ENCODE measurements at places on chromosomes 16 and 17. TPM values are rescaled to one million over a fixed set of nuclear protein-coding genes. Genes with fewer than 3 reads are reported as not detected.
A peak's percentile ranks its signal among the peaks of the same experiment; 100 is the strongest.

DNA sequence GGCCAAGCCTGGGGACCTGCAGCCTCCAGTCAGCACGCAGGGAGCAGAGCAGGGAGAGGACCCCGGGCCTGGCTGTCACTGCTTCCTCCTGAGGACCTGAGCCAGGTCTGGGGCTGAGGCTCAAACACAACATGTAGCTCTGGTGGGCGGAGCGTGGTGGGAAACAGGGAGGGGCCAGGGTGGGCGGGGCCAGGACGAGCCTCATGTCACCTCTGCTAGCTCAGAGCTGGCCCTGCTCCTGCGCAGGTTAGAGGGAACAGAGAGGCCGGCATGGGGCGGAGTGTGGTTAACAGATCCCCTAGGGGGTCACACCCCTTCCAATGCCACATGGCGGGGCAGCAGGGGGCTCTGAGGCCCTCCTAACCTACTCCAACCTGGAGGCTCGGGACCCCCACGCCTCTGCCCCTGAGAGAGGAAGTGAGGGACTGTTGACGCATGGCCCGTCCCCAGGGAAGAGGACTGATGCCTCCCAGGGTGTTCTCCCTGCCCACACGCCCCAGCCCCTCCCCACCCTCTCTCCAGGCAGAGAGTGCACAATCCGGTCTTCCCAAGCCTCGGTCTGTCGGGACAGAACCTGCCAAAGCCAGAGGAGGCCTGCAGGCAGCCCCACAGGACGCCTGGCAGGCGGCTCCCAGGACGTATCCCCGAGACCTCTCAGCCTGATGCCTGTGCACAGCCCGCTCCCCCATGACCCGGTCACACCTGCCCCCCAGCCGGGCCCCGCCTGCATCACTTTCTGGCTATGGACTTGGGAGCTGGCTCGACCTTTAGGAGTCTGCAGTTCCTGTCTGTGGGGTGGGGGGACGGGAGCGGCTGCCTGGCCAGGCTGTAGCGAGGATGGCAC lies 15.2 kb downstream of the PIEZO1 start:
- H3K27ac ChIP-seq, result peak overlapping the region; percentile 86
- peaks cover 23% of the 10 kb centered on the region for H3K4me1 ChIP-seq
- H3K27me3 ChIP-seq, result no peaks in the 10 kb centered on the region

DNA sequence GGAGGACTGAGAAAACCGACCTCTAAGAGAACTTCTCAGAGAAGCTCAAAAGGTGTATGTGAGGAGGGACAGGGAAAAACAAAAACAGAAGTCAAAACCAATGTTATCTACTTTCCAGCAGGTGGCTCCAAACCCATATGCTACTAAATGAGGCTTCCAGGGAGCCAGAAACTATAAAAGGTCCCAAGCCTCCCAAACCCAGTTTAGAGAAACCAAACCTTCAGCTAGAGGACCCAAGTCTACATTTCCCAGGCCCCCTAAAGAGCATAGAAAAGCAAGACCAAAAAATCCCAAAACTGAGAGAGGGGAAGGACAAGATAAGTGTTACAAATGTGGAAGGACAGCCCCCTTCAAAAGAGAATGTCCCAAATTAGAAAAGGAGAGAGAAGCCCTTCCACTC lies 3.7 kb downstream of the HPR start:
- no peaks in the 10 kb centered on the region for H3K4me1 ChIP-seq
- peaks cover 2% of the 10 kb centered on the region for H3K27me3 ChIP-seq
- no peak for DNase-seq
- H3K4me3 ChIP-seq, result no peak overlapping the region
- H3K27ac ChIP-seq, result no peak overlapping the region

- DNase-seq, result no peak
- H3K27ac ChIP-seq, result peak overlapping the region; percentile 55
- peaks cover 18% of the 10 kb centered on the region for H3K36me3 ChIP-seq
- no peaks in the 10 kb centered on the region for H3K27me3 ChIP-seq
Measured at GRCh38 chr17:4304417-4305027, 40.7 kb upstream of the ANKFY1 start.

DNA sequence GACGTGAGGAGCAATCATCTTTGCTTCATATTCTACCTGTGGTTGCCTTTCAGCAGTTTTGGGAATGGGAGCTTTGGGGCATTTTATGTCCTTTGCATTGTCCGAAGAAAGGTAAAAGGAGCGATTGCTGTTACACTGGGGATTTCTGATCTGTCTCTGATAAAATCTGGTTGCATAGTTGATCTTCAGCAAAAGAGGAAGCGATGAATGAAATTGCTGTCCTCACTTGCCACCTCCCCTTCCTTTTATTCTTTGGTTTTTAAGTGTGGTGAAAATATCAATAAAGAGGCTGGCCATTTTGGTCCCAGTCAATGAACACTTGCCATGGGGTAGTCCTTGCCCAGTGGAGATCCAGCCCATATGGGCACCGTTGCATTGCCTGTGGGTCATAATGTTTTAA lies 236.8 kb downstream of the MSI2 start:
- H3K4me1 ChIP-seq, result peaks cover 22% of the 10 kb centered on the region
- no peaks in the 10 kb centered on the region for H3K27me3 ChIP-seq
- DNase-seq, result no peak
- no peak overlapping the region for H3K4me3 ChIP-seq
- H3K36me3 ChIP-seq, result peaks cover 15% of the 10 kb centered on the region

The TP53TG3D gene
- total RNA-seq, result not detected

DNA sequence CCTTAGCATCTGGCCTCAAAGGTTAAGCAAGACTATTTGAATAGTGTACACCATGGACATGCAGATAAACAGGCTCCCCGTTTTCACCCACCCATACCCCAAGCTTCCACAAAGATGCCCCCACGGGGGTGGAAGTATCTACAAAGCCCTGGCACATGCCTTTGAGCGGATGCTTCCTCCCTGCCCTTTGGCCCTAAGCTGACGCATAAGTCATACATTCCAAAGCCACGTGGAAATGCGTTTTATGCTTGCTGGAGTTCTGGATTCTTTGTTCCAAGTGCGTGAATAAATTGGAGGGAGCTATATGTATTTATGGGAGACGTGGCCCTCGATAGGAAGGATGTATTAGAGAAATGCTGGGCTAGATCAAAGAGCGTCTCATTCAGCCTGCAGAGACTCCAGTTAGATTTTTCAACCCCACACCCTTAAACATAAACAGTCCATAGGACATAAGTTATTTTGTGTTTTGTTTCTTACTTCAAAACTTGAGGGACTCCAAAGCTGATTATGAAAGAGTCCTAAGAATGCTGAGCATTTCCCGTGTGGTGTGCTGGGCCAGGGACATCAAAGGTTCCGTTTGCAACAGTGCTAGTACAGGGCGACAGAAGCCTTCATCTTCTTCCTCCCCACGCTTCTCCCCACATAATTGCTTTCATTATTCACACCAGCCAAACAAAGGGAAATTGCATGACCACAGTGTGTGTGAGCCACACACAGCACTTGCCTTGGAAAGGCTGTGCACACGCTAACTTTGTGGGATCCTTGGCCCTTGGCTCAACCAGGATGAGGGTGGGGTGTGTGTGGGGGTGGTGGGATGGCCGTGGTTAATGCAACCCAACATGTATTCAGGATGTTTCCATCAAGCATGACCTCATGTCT lies 73.6 kb downstream of the WIPI1 start:
- H3K4me3 ChIP-seq, result no peak overlapping the region
- no peaks in the 10 kb centered on the region for H3K27me3 ChIP-seq
- no peak overlapping the region for H3K27ac ChIP-seq
- DNase-seq, result no peak
- no peaks in the 10 kb centered on the region for H3K36me3 ChIP-seq
- H3K4me1 ChIP-seq, result peaks cover 31% of the 10 kb centered on the region

DNA sequence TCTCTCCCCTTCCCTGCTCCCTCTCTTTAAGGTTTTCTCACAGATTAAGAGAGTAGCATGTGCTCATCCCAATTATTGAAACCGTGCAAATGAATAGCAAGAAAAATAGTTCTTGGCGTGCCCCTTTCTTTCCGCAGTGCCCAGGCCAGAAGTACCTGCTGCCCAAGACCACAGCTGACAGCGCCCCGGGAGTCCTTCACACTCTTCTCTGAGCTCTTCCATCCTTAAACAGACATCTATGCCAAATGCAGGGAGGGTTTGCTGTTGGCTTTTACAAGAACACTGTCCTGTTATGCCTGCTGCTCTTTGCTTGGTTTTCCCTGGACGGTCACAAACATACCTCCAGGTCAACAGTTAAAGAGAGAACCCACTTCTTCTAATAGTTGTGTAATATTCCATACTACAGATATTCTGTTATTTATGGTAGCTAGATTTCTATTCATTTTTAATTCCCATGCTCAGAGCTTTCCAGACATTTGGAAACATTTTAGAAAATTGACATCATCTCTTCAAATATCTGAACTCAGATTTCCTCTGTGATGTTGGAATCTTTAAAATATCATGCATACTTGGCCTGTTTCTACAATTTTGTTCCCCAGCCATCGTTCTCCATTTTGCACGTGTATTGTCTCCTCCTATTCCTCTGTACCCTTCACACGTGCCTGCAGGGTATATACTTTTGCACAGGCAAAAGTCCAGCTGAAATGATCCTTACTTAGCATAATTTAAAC lies 416.7 kb downstream of the WWOX start:
- no peak for DNase-seq
- H3K36me3 ChIP-seq, result peaks cover 3% of the 10 kb centered on the region
- no peak overlapping the region for H3K27ac ChIP-seq
- no peak overlapping the region for H3K4me3 ChIP-seq

The CDRT15 gene
- total RNA-seq, result not detected

GRCh38 chr16:81526199-81526598 lies 81.6 kb downstream of the CMIP start:
- H3K27me3 ChIP-seq, result no peaks in the 10 kb centered on the region
- no peak for DNase-seq
- peaks cover 18% of the 10 kb centered on the region for H3K36me3 ChIP-seq
- peaks cover 32% of the 10 kb centered on the region for H3K4me1 ChIP-seq

GRCh38 chr16:76370344-76370743 lies 93.1 kb downstream of the CNTNAP4 start:
- no peak overlapping the region for H3K4me3 ChIP-seq
- H3K36me3 ChIP-seq, result no peaks in the 10 kb centered on the region
- no peak overlapping the region for H3K27ac ChIP-seq
- no peaks in the 10 kb centered on the region for H3K4me1 ChIP-seq
- H3K27me3 ChIP-seq, result no peaks in the 10 kb centered on the region

DNA sequence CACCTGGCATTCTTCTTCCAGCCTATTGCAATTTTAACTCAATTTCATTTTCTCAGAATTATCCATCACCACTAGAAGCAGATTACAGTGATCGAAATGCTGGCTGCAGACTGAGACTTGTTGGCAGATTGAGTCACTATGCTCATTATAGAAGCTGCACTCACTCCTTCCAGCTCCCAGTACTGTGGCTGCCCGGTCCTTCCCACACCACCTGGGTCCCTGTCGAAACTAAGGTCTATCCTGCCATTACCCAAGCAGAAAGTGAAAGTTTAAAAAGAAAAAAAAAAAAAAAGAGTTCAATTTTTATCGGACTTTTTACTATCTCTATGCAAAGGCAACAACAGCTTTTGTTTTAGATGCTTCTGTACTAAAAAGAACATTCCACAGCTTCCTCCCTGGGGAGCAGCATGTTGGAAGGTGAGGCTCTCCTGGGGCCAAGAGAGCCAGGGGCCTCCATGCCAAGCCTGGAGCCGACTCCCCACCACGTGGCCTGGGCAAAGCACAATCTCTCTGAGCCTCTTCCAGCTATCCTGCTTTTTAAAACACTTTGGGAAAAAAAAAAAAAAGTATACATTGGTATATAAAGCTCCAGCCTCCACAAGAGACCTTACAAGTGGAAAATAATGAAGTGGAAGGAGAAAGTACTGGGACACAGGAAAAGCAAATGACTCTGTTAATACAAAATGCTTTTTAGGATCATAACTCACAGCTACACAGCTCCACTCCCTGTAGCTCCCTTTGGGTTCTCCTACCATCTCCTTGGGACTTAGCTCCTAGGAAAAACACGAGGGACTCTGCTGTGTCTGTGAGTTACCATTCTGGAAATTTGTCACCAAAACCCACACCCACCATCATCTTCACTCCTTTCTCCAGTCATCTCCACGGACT lies 77.8 kb downstream of the USP31 start:
- H3K4me1 ChIP-seq, result no peaks in the 10 kb centered on the region
- no peak overlapping the region for H3K27ac ChIP-seq
- DNase-seq, result no peak
- no peak overlapping the region for H3K4me3 ChIP-seq
- peaks cover 19% of the 10 kb centered on the region for H3K36me3 ChIP-seq
- no peaks in the 10 kb centered on the region for H3K27me3 ChIP-seq

DNA sequence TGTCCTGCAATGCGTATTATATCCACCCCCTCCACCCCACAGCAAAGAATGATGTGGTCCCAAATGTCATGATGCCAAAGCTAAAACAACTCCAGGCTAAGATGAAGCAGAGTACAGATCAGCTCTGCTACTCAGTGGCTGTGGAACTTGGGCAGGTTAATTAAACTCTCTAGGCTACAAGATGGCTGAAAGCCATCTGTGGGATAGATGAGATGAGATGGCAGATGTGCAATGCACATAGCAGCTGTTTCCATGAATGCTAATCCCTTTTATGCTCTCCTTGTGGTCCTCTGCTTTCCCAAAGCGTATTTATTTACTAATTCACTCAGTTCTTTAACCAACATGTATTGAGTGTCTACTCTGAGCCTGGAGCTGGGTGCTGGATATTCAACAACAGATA lies 114.4 kb downstream of the GRIN2A start:
- no peak overlapping the region for H3K4me3 ChIP-seq
- no peaks in the 10 kb centered on the region for H3K36me3 ChIP-seq
- no peak for DNase-seq
- H3K27me3 ChIP-seq, result peaks cover 35% of the 10 kb centered on the region
- no peak overlapping the region for H3K27ac ChIP-seq
- H3K4me1 ChIP-seq, result no peaks in the 10 kb centered on the region

DNA sequence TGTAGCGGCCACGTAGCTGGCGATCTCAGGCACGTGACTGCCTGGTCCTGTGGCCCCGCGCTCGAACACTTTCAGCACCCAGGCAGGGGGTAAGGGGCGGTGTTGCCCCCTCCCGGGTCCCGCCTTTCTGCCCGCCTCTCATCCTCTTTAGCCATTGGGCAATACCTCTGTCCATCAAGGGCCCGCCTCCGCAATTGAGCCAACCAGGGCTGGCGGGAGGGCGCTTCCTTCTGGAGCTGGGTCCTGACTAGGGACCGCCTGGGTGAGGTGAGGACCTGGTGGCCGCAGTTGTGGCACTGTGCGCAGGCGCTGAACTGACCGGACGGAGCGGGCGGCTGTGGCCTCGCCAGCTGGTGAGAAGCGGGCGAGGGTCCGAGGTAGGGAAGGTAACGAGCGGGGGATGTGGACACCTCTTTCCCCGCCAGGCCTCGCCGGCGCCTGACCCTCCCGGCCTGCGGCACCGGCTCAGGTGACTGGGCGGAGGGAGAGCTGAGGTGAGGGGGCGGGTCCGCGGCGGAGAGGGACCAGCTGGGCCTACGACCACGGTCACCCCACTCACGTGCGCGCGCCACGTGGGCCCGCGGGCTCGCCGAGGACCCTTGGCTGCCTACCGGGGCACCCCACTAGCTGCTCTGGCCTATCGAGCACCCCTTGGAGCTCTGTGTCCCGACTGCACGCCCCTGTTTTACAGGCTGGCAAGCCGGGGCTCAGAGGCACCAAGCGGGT lies at the start of gene PDP2:
PDP2 (plus strand) TSS at position 228 of the 726 bp plus-strand sequence. CDS start 3,770 bp downstream, outside the sequence.
- H3K27ac ChIP-seq, result peak within 1 kb of the TSS; percentile 87
- H3K4me1 ChIP-seq, result peaks cover 19% of the 10 kb centered on the region
- DNase-seq, result peak; percentile 93
- no peaks in the 10 kb centered on the region for H3K27me3 ChIP-seq
- H3K36me3 ChIP-seq, result peaks cover 5% of the 10 kb centered on the region

GRCh38 chr16:31695667-31696066 lies 168.0 kb downstream of the AHSP start:
- H3K4me3 ChIP-seq, result no peak overlapping the region
- DNase-seq, result no peak
- H3K27me3 ChIP-seq, result peaks cover 12% of the 10 kb centered on the region
- no peaks in the 10 kb centered on the region for H3K36me3 ChIP-seq
- H3K4me1 ChIP-seq, result no peaks in the 10 kb centered on the region
